Right kidney (tissue), 9 donors: ENCODE measurements at places on chromosomes 7 and 10.

DNA sequence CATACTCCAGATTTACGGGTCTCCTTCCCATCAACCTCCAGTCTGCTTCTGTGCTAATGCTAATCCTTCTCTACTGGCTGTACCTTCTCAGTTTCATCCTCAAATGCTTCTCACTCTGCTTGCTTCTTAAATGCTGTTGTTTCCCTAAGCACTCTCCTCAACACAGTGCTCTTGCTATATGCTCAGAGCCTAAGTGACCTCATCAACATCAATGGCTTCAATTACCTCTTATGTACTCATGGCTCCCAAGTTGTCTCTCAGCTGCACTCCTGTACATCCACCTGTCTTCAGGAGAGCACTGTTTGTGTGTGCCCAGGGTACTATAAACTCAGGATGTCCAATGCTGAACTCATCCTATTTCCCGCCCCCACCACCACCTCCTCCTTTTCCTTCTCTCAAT lies 22.5 kb downstream of the ELAPOR2 start:
- no peak for DNase-seq

DNA sequence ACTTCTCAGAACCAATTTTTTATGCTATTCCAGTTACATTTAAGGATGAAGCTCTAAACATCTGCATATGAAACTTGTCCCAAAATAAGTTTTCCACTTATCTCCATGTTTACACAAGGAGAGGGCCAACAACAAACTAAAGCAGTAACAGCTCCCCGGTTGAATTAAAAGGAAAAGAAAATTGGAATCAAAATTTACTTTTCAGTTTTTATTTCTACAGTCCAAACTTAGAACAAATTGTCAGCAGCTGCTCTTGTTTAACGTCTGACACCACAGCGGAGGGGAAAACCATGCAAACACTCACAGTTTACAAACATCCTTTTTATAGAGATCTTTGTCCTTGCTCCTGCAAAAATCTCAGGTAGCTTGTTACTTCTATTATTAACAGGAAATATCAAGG lies 101.3 kb downstream of the COL28A1 start:
- no peak for DNase-seq

DNA sequence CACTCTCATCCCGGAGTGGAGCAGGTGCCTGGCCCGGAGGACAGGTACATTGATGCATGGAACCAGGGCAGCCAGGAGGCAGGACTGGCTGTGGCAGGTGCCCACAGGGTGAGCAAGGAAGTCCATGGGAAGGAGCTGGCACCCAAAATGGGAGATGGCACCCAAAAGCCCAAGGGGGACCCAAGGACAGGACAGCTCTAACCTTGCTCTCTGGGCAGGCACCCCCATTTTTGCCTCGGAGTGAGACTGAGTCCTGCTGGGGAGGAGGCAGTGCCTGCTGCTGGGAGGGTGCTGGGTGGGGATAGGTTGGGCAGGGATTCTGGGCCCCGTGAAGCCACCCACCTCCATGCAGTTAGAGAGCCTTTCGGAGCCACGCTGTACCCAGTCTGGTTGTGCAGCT lies 234.5 kb downstream of the TCERG1L start:
- no peak for DNase-seq

- no peak for DNase-seq
These were observed 99.7 kb upstream of the PPIF start for GRCh38 chr10:79247373-79248137.
